ENCODE measurements at places on chromosomes 1 and 21.

- no peak for DNase-seq
These were observed 11.4 kb downstream of the SMAP2 start for GRCh38 chr1:40384887-40385286.

DNA sequence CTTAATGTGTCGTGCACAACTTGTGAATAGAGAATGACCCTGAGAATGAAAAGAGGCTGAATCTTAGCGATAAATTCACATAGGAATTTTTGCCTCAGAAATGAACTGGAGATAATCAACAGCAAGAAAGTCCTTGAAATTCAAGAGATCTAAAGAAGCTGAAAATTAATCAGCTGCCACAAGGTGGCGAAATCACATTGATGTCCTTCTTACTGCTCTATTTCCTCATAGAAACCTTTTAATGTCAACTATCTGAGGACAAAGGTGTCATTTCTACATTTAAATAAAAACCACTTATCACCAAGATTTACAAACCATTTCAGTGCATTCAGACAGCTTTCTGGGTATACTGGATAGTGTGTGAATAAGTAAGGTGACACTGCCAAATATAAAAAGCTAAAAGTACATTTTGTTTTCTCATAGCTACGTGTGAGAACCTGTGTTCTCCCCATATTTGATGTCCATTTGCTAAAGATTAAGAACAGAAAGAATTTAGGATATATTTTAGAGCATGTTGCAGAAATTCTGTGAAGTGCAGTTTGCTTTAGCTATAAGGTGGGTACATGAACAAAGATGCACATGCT, 485.3 kb upstream of the PTBP2 start:
- DNase-seq = no peak

DNA sequence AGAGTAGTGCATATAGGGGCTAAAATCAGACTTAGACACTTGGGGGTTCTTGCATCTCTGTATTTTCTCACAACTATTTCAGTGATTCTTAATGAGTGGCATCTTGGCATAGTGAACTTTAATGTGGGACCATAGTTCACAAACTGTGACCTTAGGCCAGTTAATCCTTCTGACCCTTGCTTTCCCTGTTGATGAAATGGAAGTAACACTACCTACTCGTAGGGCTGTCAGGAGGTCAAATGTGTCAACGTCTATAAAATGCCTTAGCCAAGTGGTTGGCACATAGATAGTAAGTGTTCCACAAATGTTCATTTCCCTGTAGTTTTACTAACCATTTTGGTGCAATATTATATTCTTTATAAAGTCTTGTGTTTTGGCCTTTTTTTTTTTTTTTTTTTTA, 49.4 kb downstream of the DYRK1A start:
- DNase-seq = no peak

DNA sequence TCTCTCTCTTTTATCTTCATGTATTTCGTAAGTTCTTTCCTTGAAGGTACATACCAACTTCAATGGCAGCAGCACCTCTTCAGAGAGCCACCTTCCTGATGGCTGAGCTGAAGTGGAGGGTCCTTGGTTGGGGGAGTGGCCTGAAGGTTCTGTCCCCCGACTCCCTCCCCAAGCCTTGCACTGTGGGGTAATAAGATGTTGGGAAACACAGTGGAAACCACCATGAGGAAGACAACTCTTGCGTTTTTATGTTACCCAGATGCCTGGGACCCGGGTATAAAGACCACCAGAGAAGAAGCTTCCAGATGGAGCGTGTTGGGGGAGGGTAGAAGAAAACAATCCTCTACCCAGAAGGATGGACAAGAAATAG, 794 bp downstream of the KRTAP12-3 start:
- no peak for DNase-seq

GRCh38 chr1:58883037-58883887, 99.4 kb upstream of the JUN start:
- peak; percentile 64 for DNase-seq

DNA sequence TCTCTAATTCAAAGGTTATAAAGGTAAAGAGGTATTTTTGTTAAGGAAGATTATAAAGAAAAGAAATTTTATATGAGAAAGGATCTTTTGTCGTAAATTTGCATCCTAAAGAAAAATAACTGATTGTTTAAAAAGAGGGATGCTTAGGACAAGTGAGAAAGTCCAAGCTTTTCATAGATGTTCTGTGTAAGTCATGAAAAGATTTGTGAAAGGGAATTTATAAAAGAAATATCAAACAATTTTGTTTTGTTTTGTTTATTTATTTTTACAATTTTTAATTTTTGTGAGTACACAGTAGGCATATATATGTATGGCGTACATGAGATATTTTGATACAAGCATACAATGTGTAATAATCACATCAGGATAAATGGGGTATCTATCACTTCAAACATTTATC, 145.2 kb downstream of the ADSS2 start:
- no peak for DNase-seq

DNA sequence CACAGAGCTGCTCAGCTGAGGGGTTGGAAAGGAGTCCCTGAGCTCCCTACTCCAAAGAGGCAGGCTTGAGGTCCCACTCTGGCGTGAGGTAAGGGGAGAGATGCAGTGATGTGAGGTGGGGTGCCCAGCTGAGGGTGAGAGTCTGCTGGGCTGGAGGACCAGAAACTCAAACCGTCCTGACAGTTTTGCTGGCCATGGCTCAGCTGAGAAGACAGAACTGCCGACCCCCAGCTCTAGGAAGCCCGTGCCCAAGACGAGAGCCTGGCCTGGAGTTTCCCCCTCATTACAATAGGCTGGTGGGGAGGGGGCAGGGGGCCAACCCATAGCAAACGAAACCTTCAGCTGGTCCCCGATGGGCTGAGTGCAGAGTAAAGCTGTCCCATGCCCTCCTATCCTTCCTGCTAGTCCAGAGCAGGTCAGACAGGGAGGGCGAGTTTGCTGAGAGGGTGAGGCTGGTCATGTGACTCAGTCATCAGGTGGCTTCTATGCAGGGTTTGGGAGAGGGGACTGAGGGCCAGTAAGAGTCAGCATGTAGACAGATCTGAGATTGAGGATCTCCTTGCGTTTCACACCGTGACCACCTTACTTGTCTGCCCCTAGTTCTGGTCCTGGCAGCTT, 129.3 kb downstream of the PRDM2 start:
- DNase-seq = no peak

GRCh38 chr1:101928829-101929228, 67.9 kb downstream of the OLFM3 start:
- DNase-seq = no peak

DNA sequence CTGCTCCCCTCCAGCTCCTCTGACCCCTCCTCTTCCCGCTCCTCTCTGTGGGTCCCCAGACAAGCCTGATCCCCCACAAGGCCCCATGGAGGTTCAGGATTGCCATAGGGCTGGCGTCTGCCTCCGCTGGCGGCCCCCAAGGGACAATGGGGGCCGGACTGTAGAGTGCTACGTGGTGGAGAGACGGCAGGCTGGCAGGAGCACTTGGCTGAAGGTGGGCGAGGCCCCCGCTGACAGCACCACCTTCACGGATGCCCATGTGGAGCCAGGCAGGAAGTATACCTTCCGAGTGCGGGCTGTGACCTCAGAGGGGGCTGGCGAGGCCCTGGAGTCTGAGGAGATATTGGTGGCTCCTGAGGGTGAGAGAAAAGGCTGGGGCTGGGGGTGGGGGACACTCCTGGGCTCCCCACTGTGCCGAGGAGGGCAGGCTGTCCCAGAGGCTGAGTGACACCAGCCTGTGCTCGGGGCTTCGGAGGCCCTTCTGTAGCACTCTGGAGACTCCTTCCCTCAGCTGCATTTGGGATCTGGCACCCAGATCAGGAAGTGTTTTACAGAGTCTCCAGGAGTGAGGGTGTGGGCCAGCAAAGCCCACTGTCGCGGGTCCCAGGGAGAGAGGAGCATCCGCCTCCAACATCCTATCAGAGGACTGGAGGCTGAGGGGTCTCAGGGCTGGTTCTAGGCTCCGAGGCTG, 25.9 kb downstream of the IGFN1 start:
- no peak for DNase-seq

- DNase-seq = no peak
These were observed 18.6 kb upstream of the SLC16A1 start for GRCh38 chr1:112974646-112975045.

DNA sequence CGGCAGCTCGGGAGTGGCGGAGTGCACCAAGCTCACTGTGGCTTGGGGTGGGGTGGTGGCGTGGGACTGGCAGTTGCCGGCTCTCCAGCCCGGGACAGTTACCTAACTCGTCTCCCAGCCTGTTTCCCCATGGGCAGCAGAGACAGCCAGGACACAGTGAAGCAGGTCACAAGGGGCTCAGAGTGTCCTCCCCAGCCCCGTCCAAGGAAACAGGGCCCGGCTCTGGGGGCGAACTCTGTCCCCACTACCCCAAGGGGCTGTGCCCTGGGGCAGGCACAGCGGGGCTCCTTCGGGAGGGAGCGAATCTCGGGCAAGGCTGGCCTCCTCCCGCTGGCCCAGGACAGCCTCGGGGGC, 759 bp downstream of the GPR157 start:
- DNase-seq = no peak

GRCh38 chr1:18874600-18874999, 15.1 kb upstream of the TAS1R2 start:
- DNase-seq = no peak

GRCh38 chr1:238248356-238248755, 357.6 kb upstream of the ZP4 start:
- DNase-seq = no peak

DNA sequence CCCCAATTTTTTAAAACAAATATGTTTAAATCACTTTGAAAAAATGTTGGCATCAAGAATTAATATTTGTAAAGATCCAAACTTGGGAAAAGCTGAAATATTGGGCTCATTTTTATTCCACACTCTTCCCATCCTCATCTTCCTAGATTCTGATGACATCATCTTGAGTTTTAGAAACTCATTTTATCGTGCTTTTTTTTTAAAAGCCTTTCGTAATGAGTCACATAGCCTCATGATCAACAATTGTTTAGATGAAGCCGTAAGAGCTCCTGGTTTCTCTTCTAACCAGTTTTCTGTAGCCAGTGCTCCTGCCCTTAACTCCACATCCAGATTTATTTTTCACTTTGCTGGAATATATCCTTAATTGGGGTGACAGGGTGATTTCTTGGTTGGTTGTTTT, 78.6 kb downstream of the POFUT2 start:
- no peak for DNase-seq

GRCh38 chr1:151710187-151710840, 6.3 kb downstream of the CELF3 start:
- DNase-seq = peak; percentile 27

GRCh38 chr21:38773099-38774061, 32.3 kb upstream of the ETS2 start:
- DNase-seq = peak; percentile 5

- DNase-seq = no peak
These were observed 76.6 kb downstream of the PLPP3 start for GRCh38 chr1:56502700-56503245.

- no peak for DNase-seq
These were observed 75.7 kb upstream of the KCNJ15 start for GRCh38 chr21:38181096-38181495.

DNA sequence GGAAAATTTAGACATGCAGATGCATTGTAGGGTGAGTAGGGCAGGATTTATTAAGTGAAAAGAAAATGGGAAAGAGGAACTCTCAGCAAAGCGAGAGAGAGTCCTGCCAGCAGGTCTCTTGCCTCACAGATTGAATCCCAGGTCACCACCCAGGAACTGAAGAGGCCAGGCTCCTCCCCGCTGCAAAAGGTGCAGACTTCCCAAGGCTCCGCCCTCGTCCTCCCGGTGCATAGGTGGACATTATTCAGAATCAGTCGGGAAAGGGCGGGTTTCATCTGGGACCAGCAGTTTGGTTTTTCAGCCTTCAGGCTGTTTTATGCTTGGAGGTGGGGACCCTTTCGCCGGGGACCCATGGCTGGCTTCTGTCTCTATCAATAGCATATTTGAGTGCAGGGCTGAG, 41.6 kb upstream of the APP start:
- no peak for DNase-seq

GRCh38 chr1:9275567-9276034, 17.1 kb upstream of the SPSB1 start:
- peak; percentile 73 for DNase-seq

DNA sequence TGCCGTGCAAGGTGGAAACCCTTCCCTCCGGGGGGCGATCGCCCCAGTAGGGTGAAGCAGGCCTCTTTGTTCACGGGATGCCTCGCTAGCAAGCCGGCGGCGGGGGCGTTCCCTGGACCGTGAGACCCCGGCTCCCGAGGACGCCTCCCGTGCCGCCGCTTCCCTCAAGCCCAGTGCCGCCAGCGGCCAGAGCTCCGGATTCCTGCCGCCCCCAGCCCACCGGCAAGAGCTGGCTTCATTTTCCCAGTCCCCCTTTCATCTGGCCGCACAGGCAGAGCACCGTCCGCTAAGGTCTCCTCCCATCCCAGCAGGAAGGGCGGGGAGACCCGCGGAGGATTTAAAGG, 16.3 kb downstream of the IER5 start:
- DNase-seq = peak; percentile 64
